ENCODE measurements at places on chromosomes 2 and 18.

DNA sequence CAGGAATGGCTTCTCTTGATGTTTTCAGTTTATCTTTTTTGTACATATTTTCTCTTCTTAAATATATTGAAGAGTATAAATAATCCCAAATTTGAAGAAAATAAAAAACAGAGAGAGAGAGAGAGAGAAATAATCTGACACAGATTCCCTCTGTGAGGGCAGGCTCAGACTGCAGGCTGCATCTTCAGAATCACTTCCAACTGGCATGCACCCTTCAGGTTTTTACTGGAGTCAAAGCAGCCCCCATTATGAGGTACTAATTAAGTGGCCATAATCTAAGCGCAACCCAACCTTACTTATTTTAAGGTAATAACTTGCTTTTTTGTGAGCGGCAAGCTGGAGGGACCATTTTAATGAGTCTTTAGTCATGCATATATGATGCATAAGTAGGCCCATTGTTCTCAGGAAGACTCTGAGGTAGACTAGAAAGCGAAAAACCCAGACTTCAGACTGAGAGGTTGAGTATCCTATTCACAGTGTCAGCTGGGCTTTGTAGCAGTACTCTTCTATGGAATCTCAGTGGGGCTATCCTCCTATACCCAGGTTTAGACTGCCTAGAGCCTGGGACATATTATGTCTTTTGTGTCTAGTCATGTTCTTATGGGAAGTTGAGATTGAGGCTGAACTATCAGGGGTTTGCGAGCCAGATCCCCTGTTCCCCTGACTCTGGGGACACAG, 167.4 kb downstream of the SP3 start:
- DNase-seq = no peak

DNA sequence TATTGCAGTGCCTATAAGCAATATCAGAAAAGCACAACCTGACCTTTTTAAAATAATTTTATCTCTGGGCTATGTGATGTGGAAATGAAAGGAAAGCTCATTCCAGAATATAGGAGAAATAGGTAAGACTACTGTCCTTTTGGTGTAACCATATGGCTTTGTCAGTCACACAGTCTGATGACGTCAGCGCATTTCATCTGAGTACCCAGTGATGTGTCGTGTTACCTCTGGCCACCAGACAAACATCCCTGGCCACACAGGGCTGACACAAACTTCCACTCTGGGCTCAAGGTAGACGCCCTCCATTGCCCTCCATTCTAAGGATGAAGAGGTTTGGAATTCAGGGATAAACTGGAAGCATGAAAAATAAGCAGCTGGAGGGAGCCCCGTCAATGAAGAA, 506.7 kb downstream of the CMPK2 start:
- no peak for DNase-seq

- DNase-seq = no peak
Observed at GRCh38 chr18:24601585-24601984, 141.1 kb downstream of the HRH4 start.

- no peak for DNase-seq
Observed at GRCh38 chr2:174180726-174181236, 67.6 kb downstream of the OLA1 start.

DNA sequence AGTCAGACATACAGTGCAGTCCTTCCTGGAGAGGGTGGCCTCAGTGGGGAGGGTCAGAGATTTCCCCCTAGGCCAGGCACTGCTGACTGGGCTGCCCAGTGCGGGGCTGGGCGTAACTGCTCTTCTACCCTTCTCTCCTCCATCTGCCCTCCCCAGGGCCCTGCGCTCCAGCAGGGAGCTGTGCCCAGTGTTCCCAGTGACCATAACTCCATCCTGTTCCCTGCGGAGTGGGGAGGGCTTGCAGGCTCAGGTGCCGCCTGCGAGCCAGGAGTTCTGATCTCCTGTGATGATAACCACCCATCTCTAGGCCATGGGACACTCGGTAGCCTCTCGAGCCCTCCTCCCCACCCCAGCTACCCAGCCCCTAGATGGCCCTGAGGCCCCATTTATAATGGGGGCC, 107.6 kb downstream of the SMAD7 start:
- no peak for DNase-seq
